Endothelial cell of coronary artery (primary cell): ENCODE measurements at places on chromosomes 12 and 14. TPM values are rescaled to one million over a fixed set of nuclear protein-coding genes. Genes with fewer than 3 reads are reported as not detected.

The GPD1 gene
- total RNA-seq, result not detected in 2 replicates

The GPR162 gene
- 6.4 and 10.2 TPM in 2 replicates for total RNA-seq

The RERGL gene
- total RNA-seq, result not detected in 2 replicates

The EXOC5 gene
- 47.9 and 57.8 TPM in 2 replicates for total RNA-seq
